ENCODE measurements at places on chromosomes 7 and 10.

DNA sequence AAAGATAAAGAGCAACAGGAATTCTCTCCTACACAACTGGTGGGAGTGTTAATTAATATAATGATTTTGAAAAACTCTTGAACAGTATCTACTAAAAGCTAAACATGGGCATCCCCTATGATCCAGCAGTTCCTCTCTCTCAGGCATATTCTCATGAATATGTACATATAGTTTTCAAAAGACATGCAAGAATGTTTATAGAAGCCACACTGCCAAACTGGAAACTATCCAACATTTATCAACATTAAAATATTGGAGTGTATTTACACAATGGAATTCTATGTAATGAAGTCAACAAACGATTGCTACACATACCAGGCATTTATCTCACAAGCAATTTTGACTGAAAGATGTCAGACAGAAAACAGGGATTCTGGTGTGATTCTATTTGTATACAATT, 404.5 kb upstream of the ANKRD30A start:
- no peak for DNase-seq

DNA sequence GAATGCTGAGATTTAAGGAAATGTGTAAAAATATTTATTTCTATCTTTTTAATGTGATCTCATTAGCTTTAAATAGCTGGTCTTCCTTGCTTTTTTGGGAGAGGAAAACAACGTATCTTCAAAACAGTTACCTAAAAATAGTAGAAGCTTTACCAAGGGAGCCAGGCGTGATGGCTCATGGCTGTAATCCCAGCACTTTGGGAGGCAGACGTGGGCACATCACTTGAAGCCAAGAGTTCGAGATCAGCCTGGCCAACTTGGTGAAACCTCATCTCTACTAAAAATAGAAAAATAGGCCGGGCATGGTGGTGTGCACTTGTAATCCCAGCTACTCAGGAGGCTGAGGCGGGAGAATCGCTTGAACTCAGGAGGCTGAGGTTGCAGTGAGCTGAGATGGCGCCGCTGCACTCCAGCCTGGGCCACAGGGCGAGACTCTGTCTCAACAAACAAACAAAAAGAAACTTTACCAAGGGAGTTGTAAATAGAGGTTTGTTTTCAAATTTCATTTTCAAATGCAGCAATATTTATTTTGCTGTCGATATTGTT, 48.4 kb upstream of the ITGB1 start:
- no peak for DNase-seq

DNA sequence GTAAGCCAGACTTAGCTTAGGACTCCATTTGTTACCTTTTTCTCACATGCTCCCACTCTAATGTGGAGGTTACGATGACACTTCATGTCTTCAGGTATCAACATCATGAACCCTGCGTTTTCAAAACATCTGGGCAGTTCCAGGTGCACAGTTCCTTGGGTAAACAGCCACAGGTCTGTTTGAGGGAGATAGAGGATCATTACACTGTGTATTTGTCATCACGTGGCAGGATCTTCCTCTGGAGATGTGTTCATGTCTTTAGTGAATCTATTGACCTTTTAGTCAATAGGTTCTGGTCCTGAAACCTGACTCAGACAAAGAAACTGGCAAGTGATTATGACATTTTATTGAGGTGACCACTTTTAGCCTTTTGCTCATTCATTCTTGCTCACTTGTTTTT, 145.5 kb downstream of the ANKRD7 start:
- DNase-seq, result no peak

GRCh38 chr7:151629713-151630272, 110.1 kb upstream of the RHEB start:
- no peak for DNase-seq

GRCh38 chr7:139630643-139631519, 107.4 kb downstream of the CLEC2L start:
- DNase-seq, result no peak

DNA sequence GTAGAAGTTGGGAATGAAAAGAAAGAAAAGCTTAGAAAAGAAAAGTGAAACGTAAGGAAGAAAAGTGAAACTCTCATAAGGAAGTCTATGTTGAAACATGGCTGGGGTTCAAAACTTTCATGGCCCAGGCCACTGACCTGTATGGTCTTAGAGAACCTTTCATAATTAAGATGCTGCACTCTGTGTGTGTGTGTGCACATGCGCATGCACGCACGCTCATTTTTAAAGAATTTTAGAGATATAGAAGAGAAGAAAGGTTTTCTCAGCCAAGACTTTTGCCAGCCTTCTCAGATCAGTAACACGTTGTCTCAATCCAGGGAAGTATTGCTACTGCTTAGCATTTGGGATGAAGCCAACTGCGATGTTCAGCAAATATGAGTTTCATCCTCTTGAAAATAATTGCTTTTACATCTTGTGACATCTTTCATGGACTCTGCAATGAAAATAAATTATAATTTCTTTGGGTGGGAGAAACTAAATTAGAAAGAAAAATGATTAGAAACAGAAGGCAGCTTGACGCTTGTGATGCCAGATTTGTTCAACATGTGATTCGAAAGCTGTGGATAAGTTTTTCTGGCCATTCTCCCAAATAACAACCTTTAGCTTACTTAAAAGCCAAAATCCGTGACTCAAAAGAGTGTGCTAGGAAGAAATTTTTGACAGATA, 16.2 kb upstream of the SLC26A4 start:
- DNase-seq, result no peak

- DNase-seq, result no peak
Observed at GRCh38 chr7:69820479-69821192, 222.4 kb downstream of the AUTS2 start.

GRCh38 chr10:131571865-131572264, 260.3 kb upstream of the TCERG1L start:
- DNase-seq, result no peak

DNA sequence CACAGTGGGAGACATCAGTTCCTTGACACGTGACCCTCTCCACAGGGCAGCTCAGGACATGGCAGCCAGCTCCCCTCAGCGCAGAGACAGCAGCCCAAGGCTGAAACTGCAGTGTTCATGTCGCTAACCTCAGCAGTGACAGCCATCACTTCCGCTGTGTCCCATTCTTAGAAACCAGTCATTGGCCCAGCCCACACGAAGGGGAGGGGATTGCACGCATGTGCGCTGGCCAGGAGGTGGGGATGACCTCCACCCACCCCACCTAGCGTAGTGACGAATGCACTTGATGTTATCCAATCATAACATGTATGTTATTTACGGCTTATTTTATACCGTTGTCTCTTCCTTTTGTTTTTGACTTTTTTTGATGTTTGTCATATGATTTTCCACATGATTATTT, 36.9 kb upstream of the EGFR start:
- DNase-seq, result no peak

GRCh38 chr7:43763183-43763582, 4.7 kb downstream of the BLVRA start:
- DNase-seq, result no peak

- DNase-seq, result no peak
Observed at GRCh38 chr7:132312531-132313055, 263.7 kb downstream of the PLXNA4 start.

GRCh38 chr10:70234668-70235447, 1.6 kb upstream of the PPA1 start:
- DNase-seq, result no peak

DNA sequence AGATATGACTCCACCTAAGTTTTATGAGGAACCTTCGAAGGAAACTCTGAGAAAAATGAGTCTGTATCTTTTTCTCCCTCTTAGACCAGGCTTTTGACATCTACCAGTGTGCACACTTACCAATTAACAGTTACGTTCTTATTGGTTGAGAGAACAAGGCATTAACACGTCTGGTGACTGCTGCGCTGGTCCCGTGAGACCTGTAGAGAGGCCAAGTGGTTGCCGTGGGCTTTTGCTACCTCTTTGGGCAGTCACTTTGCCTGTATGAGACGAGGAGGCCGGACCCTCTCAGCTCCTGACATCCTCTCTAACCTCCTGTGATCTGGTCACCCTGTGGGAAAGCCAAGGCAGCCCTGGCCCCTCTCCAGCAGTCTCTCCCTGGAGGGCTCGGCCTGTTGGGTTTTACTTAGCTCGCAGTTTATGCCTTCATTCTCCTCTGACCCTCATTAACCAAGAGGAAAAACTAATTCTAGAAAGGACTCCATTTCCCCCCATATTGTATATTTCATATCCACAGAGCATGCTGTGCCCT, 513.9 kb upstream of the GALNT17 start:
- no peak for DNase-seq

DNA sequence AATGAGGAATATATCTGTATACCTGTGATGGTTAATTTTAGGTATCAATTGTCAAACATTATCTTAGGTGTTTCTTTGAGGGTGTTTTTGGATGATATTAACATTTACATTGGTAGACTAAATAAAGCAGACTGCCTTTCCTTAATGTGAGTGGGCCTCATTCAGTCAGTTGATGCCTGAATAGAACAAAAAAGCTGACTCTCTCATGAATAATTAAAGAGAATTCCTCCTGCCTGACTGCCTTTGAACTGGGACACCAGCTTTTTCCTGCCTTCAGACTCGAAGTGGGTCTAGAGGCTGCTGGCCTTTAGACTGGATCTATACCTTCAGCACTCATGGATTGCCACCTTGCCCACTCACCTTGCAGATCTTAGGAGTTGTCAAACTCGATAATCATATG, 117.9 kb upstream of the TMEM168 start:
- no peak for DNase-seq

GRCh38 chr7:87253589-87254087, 34.1 kb upstream of the TMEM243 start:
- no peak for DNase-seq

- no peak for DNase-seq
Observed at GRCh38 chr7:24788961-24789576, 31.8 kb upstream of the GSDME start.

DNA sequence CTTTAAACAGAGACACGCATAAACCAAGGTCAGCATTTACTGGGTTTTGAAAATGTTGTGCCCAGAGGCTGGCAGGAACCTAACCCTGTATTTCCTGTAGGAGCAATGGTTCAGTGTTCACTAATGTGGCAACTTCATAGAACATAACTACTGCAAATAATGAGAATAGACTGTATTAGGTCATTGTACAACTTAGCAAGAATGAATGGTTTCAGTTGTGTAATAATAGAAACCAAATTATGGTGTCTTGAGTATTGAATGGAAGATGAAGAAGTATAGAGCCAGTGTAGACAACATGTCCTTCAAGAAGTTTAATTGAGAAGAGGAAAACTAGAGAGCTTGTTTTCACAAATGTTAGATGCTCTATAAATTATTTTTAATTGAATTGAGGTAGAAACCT, 172.5 kb downstream of the BUB3 start:
- no peak for DNase-seq

GRCh38 chr10:127915324-127915723, 8.4 kb downstream of the PTPRE start:
- no peak for DNase-seq

- DNase-seq, result no peak
Observed at GRCh38 chr10:91352760-91353159, 57.4 kb upstream of the HECTD2 start.
